Muscle of leg (tissue), 16 donors: ENCODE measurements at places on chromosomes 7 and 10. TPM values are rescaled to one million over a fixed set of nuclear protein-coding genes. Genes with fewer than 3 reads are reported as not detected.

Gene TAS2R5
- total RNA-seq, result 1.1 TPM

Gene GBX1
- total RNA-seq, result 0.44 TPM

Gene HGF
- 6.0 TPM for total RNA-seq

Gene CTTNBP2
- total RNA-seq, result 2.8 TPM

Gene VOPP1
- 20.7 TPM for total RNA-seq

Gene FAS
- total RNA-seq, result 7.2 TPM

Gene LRRTM3
- total RNA-seq, result 2.6 TPM
